ENCODE measurements at places on chromosomes 5 and 9. TPM values are rescaled to one million over a fixed set of nuclear protein-coding genes. Genes with fewer than 3 reads are reported as not detected.

Gene PCDHGC5
- 7.0 TPM for total RNA-seq

Gene CDH10
- total RNA-seq = 1.4 TPM

Gene OR1J2
- not detected for total RNA-seq

Gene UHRF2
- total RNA-seq = 129 TPM

Gene ZFP62
- 19.4 TPM for total RNA-seq

Gene PSD2
- 0.08 TPM for total RNA-seq

Gene HINT2
- total RNA-seq = 24.9 TPM

Gene PKD2L2
- total RNA-seq = not detected

Gene CDC20B
- not detected for total RNA-seq

Gene ALDH7A1
- total RNA-seq = 67.5 TPM

Gene PCDHGA10
- total RNA-seq = 22.2 TPM

Gene CCNO
- total RNA-seq = 0.18 TPM

Gene MLLT3
- 19.8 TPM for total RNA-seq

Gene NPDC1
- total RNA-seq = 23.8 TPM

Gene ADRB2
- total RNA-seq = 0.16 TPM

Gene FBLL1
- not detected for total RNA-seq

Gene NR4A3
- total RNA-seq = 1.1 TPM

Gene PRR16
- total RNA-seq = 4.4 TPM

Gene ZNF367
- total RNA-seq = 0.33 TPM

Gene FOXD4
- total RNA-seq = 0.27 TPM

Gene SGTB
- total RNA-seq = 6.1 TPM

Gene ZNF883
- 4.3 TPM for total RNA-seq

Gene CDK9
- 51.5 TPM for total RNA-seq

Gene PALM2AKAP2
- 4.2 TPM for total RNA-seq

Gene SHOC1
- total RNA-seq = 0.09 TPM

Gene LCN2
- not detected for total RNA-seq

Gene PLPPR1
- not detected for total RNA-seq

Gene GPR151
- not detected for total RNA-seq

Gene OBP2B
- total RNA-seq = not detected

Gene SPINK6
- total RNA-seq = not detected

Gene SERF1B
- 18.1 TPM for total RNA-seq

Gene SOHLH1
- not detected for total RNA-seq

Gene FAM163B
- total RNA-seq = not detected

Gene RANBP3L
- total RNA-seq = not detected

Gene MYOZ3
- total RNA-seq = 0.72 TPM

Gene MYO10
- 37.1 TPM for total RNA-seq

Gene ADCY2
- under 0.01 TPM for total RNA-seq

Gene PTPN3
- total RNA-seq = 2.0 TPM

Gene ACOT12
- not detected for total RNA-seq

Gene TEX48
- not detected for total RNA-seq

Gene RORB
- total RNA-seq = 22.0 TPM

Gene SEMA6A
- total RNA-seq = 0.41 TPM

Gene RASEF
- 0.41 TPM for total RNA-seq

Gene ZFP37
- total RNA-seq = 3.6 TPM

Gene NEUROG1
- total RNA-seq = not detected

Gene CCIN
- total RNA-seq = 2.6 TPM

Gene HRCT1
- 0.81 TPM for total RNA-seq

Gene UIMC1
- total RNA-seq = 34.7 TPM

Gene MEGF10
- total RNA-seq = not detected

Gene ARL14EPL
- total RNA-seq = 0.18 TPM

Gene BTNL9
- total RNA-seq = not detected

Gene KIF3A
- total RNA-seq = 12.7 TPM

Gene SLC6A19
- total RNA-seq = not detected

Gene EGFLAM
- total RNA-seq = 0.08 TPM

Gene GRIA1
- total RNA-seq = 1.2 TPM

Gene LCN12
- not detected for total RNA-seq

Gene OSMR
- 57.2 TPM for total RNA-seq
